ENCODE measurements at places on chromosomes 12 and 14.

DNA sequence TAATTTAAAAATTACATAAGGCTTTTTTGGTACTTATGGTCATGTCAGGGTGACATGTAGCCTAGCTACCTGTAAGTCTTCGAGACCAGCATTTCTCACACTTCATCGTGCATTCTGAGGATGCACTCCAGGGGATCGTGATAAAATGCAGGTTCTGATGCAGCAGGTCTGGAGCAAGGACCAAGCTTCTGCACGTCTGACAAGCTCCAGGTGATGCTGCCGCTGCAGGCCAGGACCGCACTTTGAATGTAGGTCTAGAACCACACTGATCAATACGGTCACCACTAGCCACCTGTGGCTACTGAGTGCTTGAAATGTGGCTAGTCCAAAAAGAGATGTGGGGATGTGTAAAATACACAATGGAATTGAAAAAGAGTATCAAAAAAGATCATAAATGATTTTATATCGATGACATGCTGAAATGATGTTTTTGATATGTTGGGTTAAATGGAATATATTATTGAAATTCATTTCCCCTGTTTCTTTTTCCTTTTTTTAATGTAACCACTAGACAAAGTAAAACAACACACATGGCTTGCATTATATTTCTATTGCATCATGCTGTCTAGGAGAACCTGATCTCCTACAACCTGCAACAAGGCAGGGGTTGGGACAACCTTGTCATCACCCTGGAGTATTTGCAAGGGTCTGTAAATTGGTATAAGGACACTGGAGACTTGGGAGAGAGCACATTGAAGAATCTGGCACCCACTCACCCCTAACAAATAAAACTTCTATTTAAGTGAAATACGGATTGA, 142.4 kb downstream of the DPF3 start:
- no peak for DNase-seq

DNA sequence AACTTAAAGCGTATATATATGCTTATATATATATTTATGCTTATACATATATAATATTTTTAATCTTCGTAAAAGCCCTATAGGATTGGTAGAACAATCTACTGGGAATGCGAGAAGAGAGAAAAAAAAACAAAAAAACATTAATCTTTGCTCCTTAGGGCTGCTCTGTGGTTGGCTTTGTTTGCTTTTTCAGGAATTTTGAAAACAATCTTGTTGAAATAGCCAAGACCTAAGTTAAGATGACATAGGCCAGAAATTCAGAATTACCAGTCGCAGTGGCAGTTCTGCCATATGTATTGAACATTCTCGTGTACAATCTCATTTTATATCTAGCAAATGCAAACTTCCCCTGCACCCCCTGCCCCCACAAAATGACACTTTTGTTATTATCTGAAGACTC, 699 bp downstream of the KLRF2 start:
- DNase-seq: no peak

- no peak for DNase-seq
These were observed 38.1 kb upstream of the JDP2 start for GRCh38 chr14:75389679-75390078.

GRCh38 chr14:54175298-54175942, 218.8 kb upstream of the BMP4 start:
- DNase-seq: peak; percentile 75

DNA sequence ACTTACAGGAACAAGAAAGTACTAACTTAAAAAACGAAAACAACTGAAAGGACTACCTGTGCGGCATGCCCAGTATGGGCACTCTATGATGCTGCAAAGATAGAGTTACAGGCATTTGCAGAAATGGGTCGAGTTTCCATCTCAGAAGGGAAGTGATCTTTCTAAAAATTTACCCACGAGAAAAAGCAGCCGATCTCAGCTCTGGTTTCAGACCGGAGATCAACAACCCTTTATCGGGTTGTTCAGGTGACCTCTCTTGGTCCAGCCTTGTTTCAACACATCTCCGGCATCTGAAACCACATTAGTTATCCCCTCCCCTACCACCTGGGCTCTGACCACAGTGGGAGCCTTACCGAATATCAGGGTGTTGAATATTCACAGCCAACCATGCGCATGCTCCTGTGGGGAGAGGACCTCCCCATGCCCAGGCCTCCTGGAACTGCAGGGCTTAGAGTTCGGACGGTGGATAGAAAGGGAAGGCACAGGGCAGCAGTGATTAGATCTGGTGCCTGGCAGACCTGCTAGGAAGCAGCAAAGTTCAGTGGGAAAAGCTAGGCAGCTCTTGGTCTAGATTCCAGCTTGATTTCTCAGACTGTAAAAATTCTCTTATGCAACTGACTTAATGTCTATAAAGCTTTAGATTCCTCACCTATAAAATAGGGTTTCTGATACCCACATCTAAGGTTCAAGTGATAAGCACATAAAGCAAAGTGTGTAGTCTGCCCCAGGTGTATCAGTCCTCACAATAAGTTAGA, 906.0 kb downstream of the VRK1 start:
- DNase-seq: no peak

- DNase-seq: no peak
These were observed 1019.8 kb upstream of the ATXN7L3B start for GRCh38 chr12:73517859-73518258.

- no peak for DNase-seq
These were observed 2.4 kb downstream of the FGFR1OP2 start for GRCh38 chr12:26940516-26941214.

DNA sequence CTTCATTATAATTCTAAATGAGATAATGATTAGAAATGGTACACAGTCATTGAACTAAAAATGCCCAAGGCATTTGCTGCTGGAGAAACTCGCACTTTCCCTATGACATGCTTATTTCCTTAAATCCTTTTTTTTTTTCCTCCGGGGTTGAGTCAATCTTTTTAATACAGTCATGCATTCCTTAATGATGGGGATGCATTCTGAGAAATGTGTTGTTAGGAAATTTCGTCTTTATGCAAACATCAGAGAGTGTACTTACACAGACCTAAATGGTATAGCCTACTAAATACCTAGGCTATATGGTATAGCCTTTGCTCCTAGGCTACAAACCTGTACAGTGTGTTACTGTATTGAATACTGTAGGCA, 29.8 kb upstream of the DACT1 start:
- DNase-seq: peak; percentile 45

- no peak for DNase-seq
These were observed 23.7 kb downstream of the PRPF40B start for GRCh38 chr12:49646871-49647654.

GRCh38 chr12:79424109-79424721, 266.5 kb downstream of the PAWR start:
- peak; percentile 53 for DNase-seq

DNA sequence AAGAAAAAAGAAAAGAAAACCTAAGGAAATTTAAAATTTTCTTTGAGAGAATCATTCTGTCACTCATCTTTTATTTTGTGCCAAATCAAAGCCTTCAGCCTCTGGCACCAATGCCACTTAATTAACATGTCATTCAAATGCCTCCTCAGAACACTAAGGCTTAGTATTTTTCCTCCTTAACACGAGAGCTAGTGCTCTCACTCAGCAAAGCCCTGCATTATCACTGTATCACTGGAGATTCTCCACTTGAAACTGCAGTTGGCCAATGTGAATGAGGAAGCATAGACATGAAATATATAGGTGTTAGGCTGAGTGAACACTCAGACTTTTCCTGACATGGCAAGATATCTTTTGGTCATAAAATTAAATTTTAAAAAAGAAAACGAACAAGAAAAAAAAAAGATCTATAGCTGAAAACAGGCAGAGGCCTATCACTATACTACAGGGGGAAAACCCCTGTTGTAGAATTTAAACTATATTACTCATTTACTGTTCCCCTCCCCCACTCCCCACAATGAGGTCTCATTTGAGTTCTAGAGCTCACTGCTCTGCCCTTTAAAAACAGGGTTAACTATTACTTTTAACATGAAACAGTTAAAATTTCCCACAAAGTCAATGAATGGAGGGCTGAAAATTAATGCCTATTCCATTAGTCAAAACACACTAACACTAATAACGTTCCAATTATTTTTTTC, 5.1 kb downstream of the MBIP start:
- no peak for DNase-seq

Measured in RKO (cell line).